ENCODE measurements at places on chromosomes 2 and 18.

GRCh38 chr2:158953926-158954763, 14.3 kb upstream of the TANC1 start:
- DNase-seq: peak; percentile 93

DNA sequence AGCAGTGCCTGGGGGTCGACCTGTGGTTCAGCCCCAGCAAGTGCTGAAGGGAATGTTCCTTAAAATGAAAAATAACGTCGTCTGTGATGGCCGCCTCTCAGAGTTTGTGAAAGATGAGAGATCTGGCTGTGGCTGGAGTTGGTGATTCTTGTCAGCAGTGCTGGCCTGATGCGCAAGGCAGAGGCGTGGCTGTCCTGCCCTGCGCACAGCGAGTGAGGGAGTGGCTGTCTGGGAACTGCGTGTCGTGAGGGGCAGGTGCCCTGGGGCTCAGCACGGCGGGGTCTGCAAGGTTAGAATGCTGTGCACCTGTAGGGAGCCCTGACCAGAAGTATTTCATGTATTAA, 8.8 kb downstream of the NFATC1 start:
- no peak for DNase-seq

DNA sequence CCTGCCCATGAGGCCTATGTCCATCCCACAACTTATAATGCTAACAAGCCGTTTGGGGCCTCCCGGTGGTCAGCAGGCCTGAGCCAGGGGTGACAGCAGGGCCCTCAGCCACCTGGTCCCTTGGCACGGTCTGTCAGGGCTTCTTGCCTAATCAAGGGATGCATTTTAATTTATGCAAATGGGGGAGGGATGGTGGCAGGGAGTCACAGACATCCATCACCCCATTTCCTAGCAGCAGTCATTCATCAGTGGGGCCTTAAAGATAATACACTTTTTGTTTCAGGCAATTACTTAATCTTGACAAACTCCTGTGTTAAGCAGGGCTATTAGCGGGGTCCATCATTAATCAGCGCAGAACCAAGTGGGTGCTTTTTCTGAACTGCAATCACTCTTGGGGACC, 174.5 kb downstream of the GLI2 start:
- DNase-seq: no peak

- no peak for DNase-seq
Measured at GRCh38 chr2:202067589-202067988, 5.5 kb upstream of the KIAA2012 start.

DNA sequence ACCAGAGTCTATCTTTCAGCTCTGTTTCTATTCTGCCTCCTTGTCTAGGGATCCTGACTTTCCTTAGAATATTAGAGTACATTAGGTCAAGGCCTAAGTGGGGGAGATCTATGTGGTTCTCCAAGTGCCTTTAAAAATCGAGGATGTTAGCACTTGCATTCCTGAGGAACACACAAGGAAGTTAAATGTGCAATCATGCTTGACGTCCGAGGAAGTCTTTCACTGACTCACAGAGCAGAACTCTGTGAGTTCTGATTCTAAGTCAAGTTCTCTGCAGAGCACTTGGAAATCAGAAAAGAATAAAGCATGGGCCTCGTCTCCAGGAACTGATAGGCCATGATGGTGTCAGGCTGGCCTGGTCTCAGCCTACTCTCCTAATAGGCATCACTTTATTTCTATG, 17.2 kb downstream of the FHOD3 start:
- peak; percentile 88 for DNase-seq

DNA sequence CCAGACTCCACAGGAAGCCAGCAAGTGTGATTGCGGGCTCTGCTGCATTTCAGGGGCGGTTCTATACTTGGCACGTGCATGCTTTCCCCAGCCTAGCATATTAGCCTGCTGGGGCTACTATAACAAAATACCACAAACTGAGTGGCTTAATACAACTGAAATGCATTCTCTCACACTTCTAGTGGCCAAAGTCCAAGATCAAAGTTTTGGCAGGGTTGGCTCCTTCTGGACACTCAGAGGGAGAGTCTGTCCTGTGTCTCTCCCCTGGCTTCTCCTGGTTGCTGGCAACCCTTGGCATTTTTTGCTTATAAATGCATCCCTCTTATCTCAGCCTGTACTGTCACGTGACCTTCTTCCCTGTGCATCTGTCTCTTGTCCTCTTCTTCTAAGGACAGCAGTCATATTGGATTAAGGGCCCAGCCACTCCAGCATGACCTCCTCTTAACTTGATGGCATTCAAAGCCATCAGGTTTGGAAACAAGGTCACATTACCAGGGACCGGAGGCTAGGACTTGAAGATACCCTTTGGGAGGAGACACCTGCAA, 138.7 kb downstream of the RNF152 start:
- DNase-seq: no peak

- DNase-seq: no peak
Measured at GRCh38 chr2:240614391-240614790, 10.9 kb upstream of the GPR35 start.

- DNase-seq: no peak
Measured at GRCh38 chr2:196640031-196640548, 575 bp downstream of the CCDC150 start.

- DNase-seq: no peak
Measured at GRCh38 chr2:26850505-26850904, 2.6 kb downstream of the DPYSL5 start.

- DNase-seq: no peak
Measured at GRCh38 chr2:212929116-212929515, 222.3 kb downstream of the IKZF2 start.

- no peak for DNase-seq
Measured at GRCh38 chr2:2464643-2465042, 133.6 kb upstream of the MYT1L start.

DNA sequence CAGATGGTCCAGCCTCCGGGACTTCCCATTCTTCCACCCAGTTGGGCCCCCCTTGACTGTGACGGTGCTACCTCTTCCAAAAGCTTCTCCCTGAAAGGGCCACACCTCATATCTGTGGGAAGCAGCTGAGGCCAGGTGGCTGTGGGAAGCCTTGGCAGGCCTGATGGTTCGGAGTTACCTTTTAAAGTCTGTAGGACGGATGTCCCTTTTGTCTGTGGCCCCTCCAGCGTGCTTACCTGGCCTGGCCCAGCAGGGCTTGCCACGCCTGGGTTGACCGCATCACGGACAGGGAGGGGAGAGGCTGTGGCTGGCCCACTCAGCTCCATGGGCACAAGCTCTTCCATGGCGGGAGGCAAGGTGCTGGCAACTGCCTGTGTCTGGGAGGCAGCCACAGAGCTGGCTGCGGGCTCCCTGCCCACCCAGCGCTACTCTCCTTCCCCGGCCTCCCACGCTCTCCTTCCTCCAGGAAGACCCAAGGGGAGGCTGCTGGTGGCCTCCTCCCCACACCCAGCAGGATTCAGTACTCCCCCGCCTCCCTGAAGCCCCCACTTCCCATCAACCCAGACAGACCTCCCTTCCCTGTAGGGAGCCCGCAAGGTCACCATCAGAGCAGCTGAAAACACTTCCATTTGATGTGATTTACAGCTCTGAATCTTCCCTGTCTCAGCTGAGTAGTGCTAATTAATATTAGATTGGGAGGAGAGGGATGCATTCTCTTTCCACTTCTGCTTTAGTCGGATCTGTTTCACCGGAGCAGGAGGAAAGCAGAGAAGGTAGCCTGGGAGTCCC, 52.8 kb downstream of the EDAR start:
- no peak for DNase-seq

DNA sequence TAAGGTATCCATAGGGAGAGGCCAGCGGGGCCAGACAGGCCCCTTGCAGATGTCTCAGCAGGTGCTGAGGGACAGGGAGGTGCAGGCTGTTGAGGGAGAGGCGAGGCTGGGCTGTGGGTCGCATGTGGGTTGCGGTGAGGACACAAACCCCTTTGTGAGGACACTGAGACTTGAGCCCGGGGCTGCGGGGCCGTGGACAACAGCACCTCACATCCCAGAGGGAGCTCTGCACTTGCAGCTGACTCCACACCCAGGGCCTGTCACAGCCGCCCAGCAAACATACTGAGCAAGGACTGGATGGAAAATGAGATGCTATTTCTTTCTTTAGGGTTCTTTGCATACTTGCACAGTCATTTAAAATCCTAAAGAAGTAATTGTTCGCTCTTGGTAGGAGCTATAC, 95.3 kb upstream of the NFATC1 start:
- DNase-seq: no peak

DNA sequence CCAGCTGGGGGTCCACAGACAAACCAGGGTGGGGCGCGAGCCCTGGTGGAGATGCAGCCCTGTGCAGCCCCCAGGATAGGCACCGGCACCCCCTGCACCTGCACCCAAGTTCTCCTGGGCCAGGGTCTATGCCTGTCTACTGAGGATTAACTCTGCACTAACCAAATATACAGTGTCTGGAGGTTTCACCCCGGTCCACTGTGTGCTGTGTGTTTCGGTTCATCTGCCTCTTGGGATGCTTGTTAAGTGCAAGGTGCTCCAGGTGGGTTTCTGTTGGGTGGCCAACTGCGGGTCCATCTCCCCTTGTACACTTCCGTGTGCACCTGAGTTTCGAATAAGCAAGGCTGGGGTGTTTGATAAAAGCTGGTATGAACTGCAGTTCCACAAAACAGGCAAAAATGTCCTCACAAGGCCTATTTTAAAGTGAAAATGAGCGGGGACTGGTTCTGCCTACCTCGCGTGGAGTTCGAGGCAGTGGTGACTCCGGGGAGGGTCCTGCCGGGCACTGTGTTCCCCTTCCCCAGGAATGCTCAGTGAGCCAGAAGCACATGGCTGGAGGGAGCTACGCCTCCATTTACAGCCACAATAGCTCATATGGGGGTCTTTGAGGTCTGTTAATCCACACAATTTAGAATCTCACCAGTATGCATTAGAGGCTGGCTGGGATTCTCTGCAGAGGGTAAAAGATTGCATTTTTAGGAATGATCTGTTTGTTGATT, 70.7 kb downstream of the EDAR start:
- no peak for DNase-seq

GRCh38 chr2:67451086-67451832, 54.1 kb downstream of the ETAA1 start:
- peak; percentile 53 for DNase-seq

- DNase-seq: no peak
Measured at GRCh38 chr18:59509481-59510442, 150.7 kb upstream of the LMAN1 start.

DNA sequence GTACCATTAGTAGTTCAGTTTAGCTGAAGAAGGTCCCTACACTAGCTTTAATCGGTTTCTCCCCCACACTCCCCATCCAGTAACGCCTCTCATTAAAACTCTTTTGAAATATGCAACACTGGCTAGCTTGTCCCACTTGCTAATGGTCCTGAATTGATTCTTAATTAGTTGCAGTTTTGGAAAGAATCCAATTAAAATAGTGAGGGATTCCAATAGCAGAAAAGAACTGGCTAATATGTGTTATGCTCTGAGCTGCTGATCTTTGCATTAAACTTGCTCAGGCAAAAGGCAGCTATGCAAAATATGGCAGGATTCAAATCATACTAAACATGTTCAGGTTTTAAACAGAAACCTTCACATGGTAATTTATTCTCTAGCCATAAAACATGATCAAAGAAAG, 252.5 kb upstream of the HNRNPA3 start:
- DNase-seq: no peak

DNA sequence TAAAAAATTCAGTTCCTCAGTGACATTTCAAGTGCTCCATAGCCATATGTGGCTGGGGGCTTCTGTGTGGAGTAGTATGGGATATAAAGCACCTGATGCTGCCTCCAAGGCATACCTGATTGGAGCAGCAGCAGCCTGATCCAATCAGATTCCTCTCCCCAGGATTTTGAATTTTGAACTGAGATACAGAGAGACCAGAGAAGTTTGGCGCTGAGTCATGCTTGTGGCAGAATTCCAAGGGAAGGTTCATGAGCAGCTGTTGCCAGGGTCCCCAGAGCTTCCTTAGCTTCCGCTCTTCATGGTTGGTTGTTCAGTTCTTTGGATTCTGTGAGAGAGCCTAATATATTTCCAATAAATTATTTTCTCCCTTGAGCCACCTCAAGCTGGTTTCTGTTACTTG, 29.0 kb upstream of the CFAP36 start:
- DNase-seq: peak; percentile 82

GRCh38 chr2:100820523-100821254, 750 bp downstream of the NPAS2 start:
- no peak for DNase-seq

GRCh38 chr18:3104190-3105054, 91.5 kb upstream of the LPIN2 start:
- DNase-seq: peak; percentile 29

GRCh38 chr2:228700638-228701037, 519.2 kb upstream of the SPHKAP start:
- DNase-seq: peak; percentile 87

DNA sequence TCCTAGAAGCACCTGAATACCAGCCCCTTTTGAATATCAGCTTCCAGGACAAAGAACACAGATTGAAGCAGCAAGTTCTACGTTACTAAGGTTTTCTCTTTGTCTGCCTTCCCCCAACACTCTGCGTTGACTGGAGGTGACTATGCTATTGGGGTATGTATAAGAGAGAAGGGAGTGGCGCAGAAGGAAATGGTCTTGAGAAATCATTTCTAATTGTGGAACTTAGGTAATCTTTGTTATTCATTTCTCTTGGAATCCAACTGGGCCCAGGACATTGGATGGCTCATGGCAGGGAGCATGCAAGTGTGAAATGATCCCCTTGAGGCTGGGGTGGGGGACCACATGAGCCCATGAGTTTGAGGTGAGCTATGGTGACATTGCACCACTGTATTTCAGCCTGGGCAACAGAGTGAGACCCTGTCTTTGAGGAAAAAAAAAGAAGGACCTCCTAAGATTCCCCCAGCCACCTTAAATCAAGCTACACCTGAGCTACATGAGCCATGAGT, 29.7 kb downstream of the XDH start:
- DNase-seq: peak; percentile 93

GRCh38 chr18:11150271-11150615, 874 bp upstream of the PIEZO2 start:
- DNase-seq: no peak

DNA sequence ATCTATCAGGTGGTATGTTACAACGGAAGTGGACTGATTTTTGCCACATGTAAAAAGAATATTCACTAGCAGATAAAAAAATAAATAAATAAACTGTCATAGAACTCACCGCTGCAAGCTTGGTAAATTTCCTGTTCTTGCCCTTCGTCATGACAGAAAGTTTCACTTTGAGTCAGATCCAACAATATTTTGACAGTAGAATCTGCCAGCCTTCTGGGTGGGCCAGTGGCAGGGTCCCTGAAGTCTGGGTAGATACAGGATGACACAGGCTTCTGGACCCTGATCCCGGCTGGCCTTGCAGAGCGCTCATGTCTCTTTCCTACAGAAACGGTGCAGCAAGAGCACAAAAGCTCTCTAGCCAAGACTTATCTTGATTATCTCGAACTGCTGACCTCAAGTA, 97.8 kb upstream of the PMAIP1 start:
- DNase-seq: no peak

- no peak for DNase-seq
Measured at GRCh38 chr2:223185638-223186037, 133.6 kb downstream of the KCNE4 start.

Measured in astrocyte of the spinal cord (primary cell).